Activated CD4-positive, CD25-positive, alpha-beta regulatory T cell treated with anti-CD3 and anti-CD28 coated beads, Interleukin-2, amount 50 U/mL, for 24 hours (primary cell): ENCODE measurements at places on chromosomes 5 and 9.

GRCh38 chr9:83570359-83570758, 32.2 kb upstream of the FRMD3 start:
- ATAC-seq: no peak

GRCh38 chr5:39604491-39604890, 179.7 kb upstream of the DAB2 start:
- no peak for ATAC-seq

DNA sequence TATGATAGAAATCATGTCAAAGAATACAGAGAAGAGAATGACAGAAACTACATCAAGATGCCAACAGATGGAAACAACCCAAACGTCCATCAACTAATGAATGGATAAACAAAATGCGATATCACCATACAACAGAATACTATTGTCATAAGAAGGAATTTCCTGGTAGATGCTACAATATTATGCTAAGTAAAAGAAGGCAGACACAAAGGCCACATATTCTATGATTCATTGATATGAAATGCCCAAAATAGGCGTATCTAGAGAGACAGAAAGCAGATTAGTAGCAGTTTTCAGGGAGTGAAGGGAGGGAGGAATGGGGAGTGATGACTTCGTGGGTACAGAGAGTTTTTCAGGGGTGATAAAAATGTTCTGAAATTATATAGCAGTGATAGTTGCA, 58.3 kb upstream of the AKNA start:
- no peak for ATAC-seq

DNA sequence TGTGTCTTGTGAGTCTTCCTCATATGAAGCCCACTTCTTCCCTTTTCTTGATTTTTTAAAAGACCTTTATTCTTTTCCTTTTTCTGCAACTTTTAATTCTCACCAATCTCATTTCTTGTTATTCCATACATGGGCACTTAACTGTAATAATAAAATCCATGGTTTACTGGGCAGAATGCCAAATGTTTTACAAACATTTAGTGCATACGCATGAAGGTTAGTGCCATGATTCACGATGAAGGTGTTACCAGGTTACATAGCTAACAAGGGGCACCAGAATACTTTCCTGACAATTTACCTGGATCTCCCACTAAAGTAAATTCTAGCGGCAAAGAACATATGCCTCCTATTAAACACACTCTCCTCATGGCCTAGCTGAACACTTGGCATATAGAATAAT, 28.5 kb downstream of the MAN2A1 start:
- no peak for ATAC-seq

GRCh38 chr5:132462856-132463745, 27.5 kb downstream of the IRF1 start:
- no peak for ATAC-seq

DNA sequence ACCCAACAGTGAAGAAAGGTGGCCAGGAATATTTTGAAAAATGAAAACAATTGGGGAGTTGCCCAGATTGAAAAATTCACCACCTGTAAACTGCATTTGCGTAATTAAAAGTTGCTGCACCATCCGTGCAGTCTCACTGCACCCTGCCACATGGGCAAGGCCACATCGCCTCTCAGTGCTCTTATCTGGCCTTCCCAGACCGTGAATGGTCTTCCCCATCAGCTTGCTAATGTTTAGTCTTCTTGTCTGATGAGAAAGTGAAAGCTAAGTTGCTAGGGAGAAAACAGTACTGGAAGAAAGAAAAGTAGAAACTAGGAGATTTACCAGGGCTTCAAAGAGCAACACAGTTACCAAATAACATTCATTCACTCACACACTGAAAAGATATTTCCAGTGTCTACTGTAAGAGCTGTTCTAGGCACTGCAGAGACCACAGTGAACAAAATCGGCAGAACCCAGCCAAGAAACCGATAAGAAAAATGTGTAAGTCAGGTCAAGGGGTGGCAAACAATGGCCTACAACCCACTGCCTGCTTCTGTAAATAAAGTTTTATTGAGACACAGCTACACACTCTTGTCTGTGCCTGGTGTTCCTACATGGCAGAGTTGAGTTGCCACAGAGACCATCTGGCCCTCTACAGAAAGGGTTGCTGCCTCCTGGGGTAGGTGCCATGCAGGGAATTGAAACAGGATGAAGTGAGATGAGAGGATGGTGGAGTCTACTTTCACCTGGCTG, 51.2 kb upstream of the CTSL start:
- ATAC-seq: no peak

GRCh38 chr9:123093141-123093540, 59.7 kb downstream of the GPR21 start:
- no peak for ATAC-seq

GRCh38 chr9:23766613-23767012, 59.4 kb downstream of the ELAVL2 start:
- ATAC-seq: no peak

DNA sequence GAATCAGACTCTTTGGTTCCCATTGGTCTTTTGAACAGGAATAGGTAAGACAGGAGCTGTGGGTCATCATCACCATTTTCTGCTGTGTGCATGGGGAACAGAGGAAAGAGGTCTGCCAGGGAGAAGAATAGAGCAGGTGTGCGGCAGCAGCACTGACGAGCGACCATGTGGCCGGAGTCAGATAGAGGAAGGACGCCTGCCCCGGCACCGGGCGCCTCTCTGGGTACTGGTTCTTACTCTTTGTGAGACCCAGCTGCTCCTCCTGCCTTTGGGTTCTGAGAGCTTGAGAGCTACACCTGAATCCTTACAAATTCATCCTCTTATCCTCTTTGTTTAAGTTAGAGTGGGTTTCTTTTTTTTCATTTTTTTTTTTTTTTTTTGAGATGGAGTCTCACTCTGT, 90.8 kb downstream of the NDFIP1 start:
- ATAC-seq: no peak

GRCh38 chr5:1010641-1011046, 2.0 kb downstream of the NKD2 start:
- ATAC-seq: no peak

- ATAC-seq: peak; percentile 41
Measured at GRCh38 chr5:88660947-88661805, 221.8 kb downstream of the MEF2C start.
